A375 (cell line): ENCODE measurements at places on chromosomes 11 and 22. TPM values are rescaled to one million over a fixed set of nuclear protein-coding genes. Genes with fewer than 3 reads are reported as not detected.

TREH gene
- not detected in 2 replicates for total RNA-seq

KRTAP5-11 gene
- not detected in 2 replicates for total RNA-seq

FAM227A gene
- total RNA-seq = 0.60 and 0.82 TPM in 2 replicates

MPZL3 gene
- not detected in 2 replicates for total RNA-seq

RFPL3 gene
- not detected in 2 replicates for total RNA-seq
